ENCODE measurements at places on chromosomes 16 and 17. TPM values are rescaled to one million over a fixed set of nuclear protein-coding genes. Genes with fewer than 3 reads are reported as not detected.

DNA sequence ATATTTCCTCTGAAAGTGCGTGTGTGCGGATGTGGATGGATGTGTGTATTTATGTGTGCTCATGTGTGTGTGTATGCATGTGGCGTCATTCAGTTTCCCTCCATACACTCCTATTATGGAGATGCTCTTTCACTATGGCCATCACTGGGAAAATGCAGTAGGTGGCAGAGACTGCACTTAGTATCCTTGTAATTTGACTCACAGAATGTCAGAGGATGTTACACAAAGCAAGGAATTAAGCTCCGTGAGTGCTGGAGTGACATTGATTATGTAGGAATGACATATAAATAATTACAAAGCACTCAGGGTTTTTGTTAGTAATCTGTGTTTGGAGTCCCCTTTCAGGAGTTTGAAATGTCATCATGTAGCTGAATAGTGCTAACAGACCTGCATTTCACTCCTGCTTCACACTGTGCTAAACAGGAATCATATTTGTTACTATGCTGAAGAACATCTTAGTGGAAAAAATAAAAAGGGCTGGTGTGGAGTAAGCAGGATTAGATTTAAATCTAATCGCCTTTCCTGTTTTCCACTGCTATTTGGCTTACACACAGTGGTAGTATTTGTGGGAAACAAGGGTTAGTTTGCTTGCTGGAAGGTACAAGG, 59.6 kb downstream of the HS3ST4 start:
- peak; percentile 24 for ATAC-seq

DNA sequence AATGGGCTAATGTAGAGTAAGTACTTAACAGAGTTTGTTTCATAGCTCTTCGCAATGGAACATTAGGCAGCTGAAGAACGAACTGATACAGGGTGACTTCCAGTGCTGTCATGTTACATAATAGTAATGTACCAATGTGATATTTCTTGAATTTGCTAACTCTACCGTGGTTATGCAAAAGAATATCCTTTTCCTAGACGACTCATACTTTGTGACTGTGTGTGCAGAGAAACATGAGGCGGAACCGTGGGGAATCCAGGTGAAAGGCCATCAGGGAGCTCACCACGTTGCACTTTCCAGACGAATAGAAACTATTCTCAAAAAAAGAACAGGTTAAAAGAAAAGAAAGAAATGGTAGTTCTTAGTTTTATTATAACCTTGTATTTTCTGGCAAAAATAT, 13.2 kb downstream of the NOB1 start:
- peak; percentile 20 for ATAC-seq

RRAD gene
- 1.4 TPM for total RNA-seq

MFAP4 gene
- 6.6 TPM for total RNA-seq

DNA sequence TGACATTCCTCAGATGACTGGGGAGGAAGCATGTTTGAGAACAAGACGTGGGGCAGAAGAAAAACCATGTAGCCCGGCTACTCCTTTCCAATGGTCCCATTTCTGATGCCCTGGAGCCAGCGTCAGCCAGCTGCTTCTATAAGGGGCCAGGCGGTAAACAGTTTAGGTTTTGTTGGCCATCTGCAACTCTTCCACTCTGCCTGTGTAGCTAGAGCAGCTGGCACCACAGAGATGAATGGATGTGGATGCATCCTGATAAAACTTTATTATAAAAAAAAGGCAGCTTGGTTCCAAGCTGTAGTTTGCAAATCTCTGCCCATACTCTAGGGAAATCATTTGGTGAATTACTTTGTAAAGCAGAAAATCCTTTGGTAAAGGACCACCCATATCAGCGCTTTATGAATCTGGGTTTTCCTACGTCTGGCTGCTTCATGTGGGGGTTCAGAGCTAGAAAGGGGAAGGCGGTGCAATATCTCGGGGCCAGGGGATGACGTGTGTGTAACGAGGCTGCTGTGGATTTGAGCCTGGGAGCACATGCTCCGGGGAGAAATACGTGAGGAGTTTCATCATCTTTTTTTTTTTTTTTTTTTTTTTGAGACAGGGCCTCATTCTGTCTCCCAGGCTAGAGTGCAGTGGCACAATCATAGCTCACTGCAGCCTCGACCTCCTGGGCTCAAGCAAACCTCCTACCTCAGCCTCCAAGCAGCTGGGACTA, 3.4 kb upstream of the SRL start:
- ATAC-seq, result no peak

GRCh38 chr16:57257455-57258070, 12.5 kb downstream of the ARL2BP start:
- ATAC-seq, result no peak

DNA sequence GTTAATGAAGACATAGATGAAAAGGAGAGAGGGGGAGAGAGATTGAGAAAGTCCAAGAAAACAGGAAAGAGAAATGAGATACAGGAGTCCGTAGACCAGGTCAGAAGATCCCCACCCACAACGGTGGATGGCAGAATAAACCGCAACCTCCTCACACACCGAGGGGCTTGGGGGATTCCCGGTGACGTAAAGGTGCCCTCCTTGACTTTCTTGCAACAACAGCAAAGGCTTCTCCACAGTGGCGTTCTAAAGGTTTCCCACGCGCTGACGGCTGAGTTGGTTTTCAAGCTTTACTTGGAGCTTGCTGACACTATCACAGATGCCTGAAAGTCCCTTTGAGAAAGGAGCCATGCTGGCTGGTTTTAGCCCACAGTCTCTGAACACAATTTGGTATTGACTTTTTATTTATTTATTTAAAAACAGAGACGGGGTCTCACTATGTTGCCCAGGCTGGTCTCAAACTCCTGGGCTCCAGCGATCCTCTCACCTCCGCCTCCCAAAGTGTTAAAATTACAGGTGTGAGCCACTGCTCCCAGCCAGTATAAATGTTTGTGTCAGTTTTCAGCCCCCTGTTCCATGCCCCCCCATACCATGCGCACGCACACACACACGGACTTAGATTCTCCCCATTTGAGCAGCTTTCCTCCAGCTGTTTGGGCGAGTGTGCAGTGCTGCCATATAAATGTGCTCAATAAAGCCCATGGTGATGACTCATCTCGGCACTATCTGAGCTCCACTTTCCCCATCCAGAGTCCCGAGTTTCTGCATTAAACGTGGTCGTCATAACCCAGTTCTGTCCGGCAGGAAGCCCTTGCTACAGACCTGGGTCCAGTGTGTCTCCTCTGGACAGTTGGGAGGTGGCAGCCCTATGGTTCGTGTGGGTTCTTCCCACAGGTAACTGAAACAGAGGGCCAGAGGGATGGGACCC, 33.0 kb upstream of the SEC14L1 start:
- peak; percentile 72 for ATAC-seq

GRCh38 chr17:38735161-38735997, 5.2 kb downstream of the CISD3 start:
- peak; percentile 18 for ATAC-seq
